ENCODE measurements at places on chromosomes 16 and 17. TPM values are rescaled to one million over a fixed set of nuclear protein-coding genes. Genes with fewer than 3 reads are reported as not detected.
A peak's percentile ranks its signal among the peaks of the same experiment; 100 is the strongest.

FNDC8 gene
- not detected for total RNA-seq

GRCh38 chr17:82517230-82517865, 2.2 kb upstream of the FOXK2 start:
- H3K4me3 ChIP-seq, result no peak overlapping the region
- 0 out of 2 replicates have a peak, but pooled peaks cover 5% of the 10 kb centered on the region for H3K4me1 ChIP-seq
- DNase-seq, result no peak
- H3K36me3 ChIP-seq, result no peaks in the 10 kb centered on the region

- H3K36me3 ChIP-seq, result no peaks in the 10 kb centered on the region
- no peak for DNase-seq
- H3K27ac ChIP-seq, result peak within 1 kb of the TSS; percentile 61
Observed at GRCh38 chr17:4641297-4642195, at the start of gene ALOX15. TSS of gene ALOX15 (minus strand) at chr17:4641678. CDS start at chr17:4641651, 27 bp downstream.

GRCh38 chr17:76700617-76701470, 9.9 kb downstream of the MXRA7 start:
- peaks cover 41% of the 10 kb centered on the region for H3K4me1 ChIP-seq
- H3K27me3 ChIP-seq, result no peaks in the 10 kb centered on the region
- peak overlapping the region; percentile 46 for H3K4me3 ChIP-seq

DNA sequence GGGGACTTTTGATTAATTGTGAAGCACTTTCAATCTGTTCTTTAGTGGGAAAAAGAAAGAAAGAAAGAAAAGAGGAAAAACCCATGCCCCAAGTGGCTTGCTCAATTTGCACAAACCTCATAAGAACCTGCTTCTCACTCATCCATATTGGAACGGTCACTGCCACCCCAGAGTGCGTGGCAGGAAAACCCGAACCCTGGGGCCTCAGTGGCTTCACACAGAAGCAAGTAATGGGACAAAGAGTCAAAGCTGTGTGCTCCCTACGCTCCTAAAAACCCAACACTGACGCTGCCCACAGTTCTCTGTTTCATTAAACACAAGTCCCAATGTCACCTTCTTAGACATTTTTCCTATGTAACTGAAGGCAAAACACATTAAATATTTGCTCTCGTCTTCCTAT, 1.2 kb downstream of the SLC6A4 start:
- H3K36me3 ChIP-seq, result no peaks in the 10 kb centered on the region
- DNase-seq, result no peak
- H3K4me3 ChIP-seq, result no peak overlapping the region
- H3K27ac ChIP-seq, result no peak overlapping the region
- peaks cover 27% of the 10 kb centered on the region for H3K27me3 ChIP-seq

GRCh38 chr17:71392715-71393567, 727.9 kb upstream of the SOX9 start:
- no peaks in the 10 kb centered on the region for H3K36me3 ChIP-seq
- no peaks in the 10 kb centered on the region for H3K4me1 ChIP-seq
- H3K4me3 ChIP-seq, result no peak overlapping the region
- DNase-seq, result no peak

Data from SJCRH30 (cell line).